ENCODE measurements at places on chromosomes 6 and 20.

GRCh38 chr6:152637296-152638047 lies at the start of gene SYNE1:
TSS of gene SYNE1 (minus strand) at chr6:152637362. CDS start at chr6:152628331, 9,031 bp downstream.
- no peak for DNase-seq

GRCh38 chr6:149896491-149896890 lies 1.4 kb downstream of the RAET1E start:
- DNase-seq = no peak

- no peak for DNase-seq
Measured at GRCh38 chr6:122033564-122034181, 365.8 kb upstream of the HSF2 start.

DNA sequence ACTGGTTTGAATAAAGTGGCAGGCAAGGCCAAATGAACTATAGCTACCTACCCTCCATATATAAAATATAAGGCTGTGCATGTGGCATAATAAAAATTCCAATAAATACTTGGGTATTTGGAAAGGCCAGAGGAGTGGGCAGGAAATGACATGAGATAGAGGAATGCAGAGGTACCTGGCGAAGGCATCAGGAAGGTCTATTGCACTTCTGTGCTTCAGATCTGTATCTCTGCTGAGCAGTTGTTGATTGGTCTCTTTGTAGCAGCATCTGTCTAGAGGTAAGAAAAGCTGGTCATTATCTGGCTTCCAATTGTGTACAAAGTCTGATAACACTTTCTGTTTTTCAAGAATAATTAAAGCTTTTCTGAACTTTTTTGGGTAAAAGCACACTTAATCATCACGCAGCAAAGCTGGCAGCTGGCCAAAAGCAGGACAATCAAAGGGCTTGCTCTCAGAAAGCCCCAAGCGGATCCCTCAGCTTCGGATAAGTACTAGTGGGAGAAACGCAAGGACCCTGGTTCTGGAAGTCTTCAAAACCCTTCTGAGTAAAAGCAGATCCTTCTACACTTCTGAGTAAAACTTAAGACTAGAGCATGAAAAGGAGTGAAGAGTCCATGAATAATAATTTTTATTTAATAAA lies 120.1 kb upstream of the TCF21 start:
- DNase-seq = no peak

DNA sequence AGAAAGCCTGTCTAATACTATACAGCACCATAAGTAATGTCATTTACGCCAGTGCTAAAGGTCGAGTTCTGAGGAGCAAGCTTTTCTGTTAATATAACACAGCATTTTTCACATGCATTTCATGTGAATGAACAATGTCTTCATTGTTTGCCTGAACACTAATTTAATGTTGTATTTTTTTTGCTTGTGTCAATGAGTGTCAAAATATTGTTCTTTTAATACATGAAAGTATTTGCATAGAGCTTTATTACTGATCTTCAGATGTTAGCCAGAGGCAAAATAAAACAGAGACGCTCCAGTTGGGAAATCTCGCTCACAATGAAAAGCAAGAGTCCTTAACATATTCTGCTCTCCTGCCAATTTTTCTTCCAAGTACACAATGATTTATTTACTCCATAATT lies 151.8 kb downstream of the FOXC1 start:
- no peak for DNase-seq

- no peak for DNase-seq
Measured at GRCh38 chr6:18447552-18447951, 60.4 kb downstream of the RNF144B start.

DNA sequence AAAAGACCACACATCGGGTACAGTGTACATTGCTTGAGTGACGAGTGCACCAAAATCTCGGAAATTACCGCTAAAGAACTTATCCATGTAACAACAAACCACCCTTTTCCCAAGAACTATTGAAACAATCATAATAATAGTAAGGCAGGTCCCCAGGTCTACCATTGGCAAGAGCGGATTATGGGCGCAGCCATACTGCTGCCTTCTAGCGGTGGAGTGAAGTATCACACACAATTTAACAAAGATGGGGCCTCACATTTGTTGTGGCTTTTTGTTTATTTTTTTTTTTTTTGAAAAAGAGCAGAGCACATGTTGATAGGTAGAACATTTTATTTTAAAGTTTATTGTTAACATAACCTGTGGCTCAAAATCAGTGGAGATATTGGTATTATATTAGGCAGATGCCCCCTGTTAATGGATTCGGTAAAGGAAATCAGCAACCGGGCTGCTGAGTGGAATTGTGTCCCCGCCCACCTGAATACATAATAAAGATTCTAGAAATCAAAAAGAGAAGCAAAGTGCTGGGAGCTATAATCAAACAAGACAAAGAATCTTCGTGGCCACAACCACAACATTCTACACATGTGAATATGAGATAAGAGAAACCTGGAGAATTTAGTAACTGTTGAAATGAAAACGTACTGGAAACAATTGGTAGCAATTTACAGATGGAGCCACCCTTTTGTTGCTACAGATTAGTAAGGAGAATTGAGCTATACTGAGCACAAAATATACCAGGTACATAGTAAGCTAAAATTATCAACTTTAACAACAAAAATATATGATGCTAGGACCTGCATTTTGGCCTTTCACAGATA lies 94.2 kb upstream of the EXOC2 start:
- no peak for DNase-seq

DNA sequence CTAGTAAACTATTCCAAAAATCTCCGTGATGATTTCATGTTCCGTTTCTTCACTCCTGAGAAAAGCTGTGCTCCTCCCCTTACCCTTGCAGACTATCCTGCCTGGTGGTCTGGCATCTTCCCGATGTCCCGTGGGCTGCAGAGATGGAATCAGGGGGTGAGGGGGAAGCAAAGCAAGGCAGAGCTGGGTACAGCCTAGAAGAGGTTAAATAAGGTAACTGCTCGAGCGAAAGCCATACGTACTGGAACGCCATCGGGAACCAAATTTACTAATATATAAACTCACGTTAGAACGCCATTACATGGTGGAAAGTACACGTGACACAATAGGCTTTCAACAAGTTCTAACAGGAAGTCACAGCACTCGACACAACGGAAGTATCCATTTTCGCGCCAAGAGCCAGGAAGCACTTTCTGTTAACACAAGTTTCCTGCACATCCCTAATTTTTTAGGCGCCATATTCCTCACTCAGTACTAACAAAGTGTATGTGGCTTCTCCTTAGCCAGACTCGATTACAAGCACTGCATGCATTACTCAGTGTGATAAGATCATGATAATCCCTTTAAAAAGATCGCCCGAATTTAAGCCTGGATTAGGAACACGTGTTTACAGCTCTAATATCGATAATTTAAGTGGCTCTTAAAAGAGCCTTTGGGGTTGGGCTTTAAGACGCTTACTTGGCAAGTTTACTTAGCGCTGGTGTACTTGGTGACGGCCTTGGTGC lies 101.6 kb upstream of the PRSS16 start:
- DNase-seq = peak; percentile 65

All from activated naive CD4-positive, alpha-beta T cell treated with anti-CD3 and anti-CD28 coated beads, Interleukin-2, amount 50 U/mL, for 72 hours (primary cell).